ENCODE measurements at places on chromosomes 5 and 9. TPM values are rescaled to one million over a fixed set of nuclear protein-coding genes. Genes with fewer than 3 reads are reported as not detected.

DNA sequence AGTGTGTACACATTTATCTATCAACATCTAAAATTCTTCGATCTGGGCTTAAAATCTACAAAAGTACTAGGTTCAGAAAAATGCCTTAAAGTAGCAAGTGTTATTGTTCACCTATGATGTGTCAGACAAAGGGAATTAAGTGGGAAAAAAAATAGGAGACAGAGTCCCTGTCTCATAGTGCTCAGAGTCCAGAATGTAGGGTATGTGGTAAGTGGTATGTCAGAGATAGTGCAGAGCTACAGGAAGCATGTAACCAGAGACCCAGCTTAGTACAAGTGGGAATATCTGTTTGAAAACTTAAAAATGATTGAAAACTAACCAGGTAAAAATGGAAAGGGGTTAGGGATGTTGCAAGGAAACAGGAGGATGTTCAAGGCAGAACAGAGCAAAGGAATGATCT is 482.8 kb downstream of the ELAVL2 start:
- DNase-seq = no peak

GRCh38 chr5:140595538-140596300 is 31.1 kb downstream of the SLC35A4 start:
- DNase-seq = no peak

- no peak for DNase-seq
These were observed 46.4 kb upstream of the APC start for GRCh38 chr5:112691339-112691680.

Gene FBP2
- not detected for polyA plus RNA-seq
